Neural cell (in vitro differentiated cells): ENCODE measurements at places on chromosomes 2 and 18. TPM values are rescaled to one million over a fixed set of nuclear protein-coding genes. Genes with fewer than 3 reads are reported as not detected.

ZAP70 gene
- 0.59 TPM in 1 of 2 replicates, not detected in the other for polyA plus RNA-seq

ASPRV1 gene
- polyA plus RNA-seq: 6.3 and 7.7 TPM in 2 replicates

TUBA4B gene
- not detected in 2 replicates for polyA plus RNA-seq

DCC gene
- 37.4 and 40.7 TPM in 2 replicates for polyA plus RNA-seq

CRYGD gene
- polyA plus RNA-seq: not detected in 2 replicates

TMEM178A gene
- polyA plus RNA-seq: 31.8 and 32.4 TPM in 2 replicates

INHA gene
- 2.7 and 5.6 TPM in 2 replicates for polyA plus RNA-seq

NOSTRIN gene
- not detected in 2 replicates for polyA plus RNA-seq

POTEI gene
- polyA plus RNA-seq: 0.25 and 0.48 TPM in 2 replicates

CAPN14 gene
- 2.1 and 3.0 TPM in 2 replicates for polyA plus RNA-seq

MAIP1 gene
- polyA plus RNA-seq: 24.1 and 47.9 TPM in 2 replicates

IL36RN gene
- polyA plus RNA-seq: not detected in 2 replicates

DNAJC5G gene
- polyA plus RNA-seq: not detected in 2 replicates

NT5DC4 gene
- not detected in 2 replicates for polyA plus RNA-seq

TMEM163 gene
- polyA plus RNA-seq: 3.1 and 3.5 TPM in 2 replicates

GKN1 gene
- polyA plus RNA-seq: not detected in 2 replicates

EEF1B2 gene
- polyA plus RNA-seq: 454 and 551 TPM in 2 replicates

PIK3C3 gene
- 41.7 and 42.9 TPM in 2 replicates for polyA plus RNA-seq

LBH gene
- polyA plus RNA-seq: 345 and 456 TPM in 2 replicates

CLEC4F gene
- polyA plus RNA-seq: not detected in 2 replicates

DNAJC27 gene
- 22.4 and 24.0 TPM in 2 replicates for polyA plus RNA-seq

CPS1 gene
- 0.25 and 0.58 TPM in 2 replicates for polyA plus RNA-seq

EPB41L3 gene
- 19.0 and 19.6 TPM in 2 replicates for polyA plus RNA-seq

SPATA3 gene
- not detected in 2 replicates for polyA plus RNA-seq

POTEC gene
- not detected in 2 replicates for polyA plus RNA-seq
